Aortic smooth muscle cell (primary cell): ENCODE measurements at places on chromosomes 2 and 18. TPM values are rescaled to one million over a fixed set of nuclear protein-coding genes. Genes with fewer than 3 reads are reported as not detected.

The MYO1B gene
- total RNA-seq = 165 and 176 TPM in 2 replicates

The CBLN2 gene
- not detected in 2 replicates for total RNA-seq

The CDK15 gene
- 0.12 TPM in 1 of 2 replicates, not detected in the other for total RNA-seq

The SNED1 gene
- 37.2 and 59.5 TPM in 2 replicates for total RNA-seq

The ADAM23 gene
- total RNA-seq = 4.6 and 7.7 TPM in 2 replicates
